Activated CD4-positive, alpha-beta T cell treated with anti-CD3 and anti-CD28 coated beads, Interleukin-10, Interleukin-2, amounts not matched to agents 100 ng/mL and 50 ng/mL, durations not matched to agents 16 hours and 8 hours (primary cell): ENCODE measurements at places on chromosomes 13 and 19.

DNA sequence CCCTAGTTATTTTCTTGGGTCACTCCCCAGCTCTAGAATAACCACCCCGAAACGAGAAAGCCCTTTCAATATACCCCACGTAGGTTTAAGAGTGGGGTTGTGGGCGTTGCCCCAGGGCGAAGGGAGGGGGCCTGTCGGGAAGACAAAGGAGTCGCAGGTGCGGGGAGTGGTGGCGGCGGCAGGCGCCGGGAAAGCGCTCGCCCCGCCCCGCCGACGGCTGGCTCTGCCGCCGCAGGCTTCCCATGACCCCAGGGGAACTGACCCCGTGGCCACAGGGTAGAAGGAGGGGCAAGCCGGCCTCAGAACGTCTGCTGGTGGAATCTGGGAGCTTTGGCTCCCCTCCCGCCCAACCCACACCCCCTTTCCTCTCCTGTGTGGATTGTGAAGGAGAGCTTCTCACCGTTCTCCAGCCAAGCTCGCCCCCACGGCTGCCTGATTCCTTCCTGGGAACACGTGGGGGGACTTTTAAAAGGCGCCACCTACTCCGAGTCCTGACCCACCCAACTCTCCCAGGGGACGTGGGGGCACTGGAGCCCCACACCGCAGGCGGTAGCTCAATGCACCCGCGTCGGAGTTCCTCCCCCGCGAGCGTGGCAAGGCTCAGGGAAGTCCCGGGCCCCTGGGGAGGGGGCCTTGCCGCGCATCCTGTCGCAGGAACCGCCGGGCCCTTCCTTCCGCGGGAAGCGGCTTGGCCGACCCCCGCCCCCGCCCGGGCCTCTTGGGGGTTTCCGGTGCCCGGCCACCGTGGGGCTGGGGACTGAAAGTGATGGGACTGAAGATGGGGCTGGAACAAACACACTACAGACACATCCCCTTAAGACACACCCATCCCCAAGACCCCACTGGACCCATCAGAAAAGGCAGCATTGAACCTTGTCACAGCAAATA, 5.5 kb downstream of the IER2 start:
- DNase-seq = peak; percentile 85

GRCh38 chr13:50123515-50123861, 108.2 kb downstream of the KCNRG start:
- no peak for DNase-seq

DNA sequence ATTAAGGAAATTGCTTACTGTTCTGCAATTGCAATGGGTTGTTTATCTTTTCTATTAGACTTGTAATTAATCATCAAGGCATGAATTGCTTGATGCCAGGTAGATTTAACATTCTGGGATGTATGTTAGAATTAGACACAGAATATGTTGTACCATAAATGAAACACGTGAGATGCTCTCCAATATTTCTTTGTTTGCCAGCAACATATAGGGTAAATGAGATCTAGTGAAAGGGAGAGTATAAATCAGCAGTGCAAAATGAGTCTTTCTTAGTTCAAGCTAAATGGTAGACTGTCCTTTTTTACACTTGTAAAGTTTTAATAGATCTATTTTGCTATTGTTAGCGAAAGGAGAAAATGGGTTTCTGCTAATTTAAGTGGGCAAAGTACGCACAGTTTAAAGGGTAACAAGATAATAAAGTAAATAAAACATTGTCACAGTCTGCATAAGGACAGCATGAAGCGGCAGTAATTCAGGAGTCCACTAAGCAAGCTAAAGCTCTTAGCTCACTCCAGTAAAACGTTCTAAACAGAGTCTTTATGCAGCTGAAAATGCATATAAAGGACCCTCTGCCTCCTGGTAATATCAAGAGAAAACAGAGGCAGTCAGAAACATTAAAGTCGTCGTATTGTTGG, 1137.1 kb downstream of the OLFM4 start:
- DNase-seq = no peak

DNA sequence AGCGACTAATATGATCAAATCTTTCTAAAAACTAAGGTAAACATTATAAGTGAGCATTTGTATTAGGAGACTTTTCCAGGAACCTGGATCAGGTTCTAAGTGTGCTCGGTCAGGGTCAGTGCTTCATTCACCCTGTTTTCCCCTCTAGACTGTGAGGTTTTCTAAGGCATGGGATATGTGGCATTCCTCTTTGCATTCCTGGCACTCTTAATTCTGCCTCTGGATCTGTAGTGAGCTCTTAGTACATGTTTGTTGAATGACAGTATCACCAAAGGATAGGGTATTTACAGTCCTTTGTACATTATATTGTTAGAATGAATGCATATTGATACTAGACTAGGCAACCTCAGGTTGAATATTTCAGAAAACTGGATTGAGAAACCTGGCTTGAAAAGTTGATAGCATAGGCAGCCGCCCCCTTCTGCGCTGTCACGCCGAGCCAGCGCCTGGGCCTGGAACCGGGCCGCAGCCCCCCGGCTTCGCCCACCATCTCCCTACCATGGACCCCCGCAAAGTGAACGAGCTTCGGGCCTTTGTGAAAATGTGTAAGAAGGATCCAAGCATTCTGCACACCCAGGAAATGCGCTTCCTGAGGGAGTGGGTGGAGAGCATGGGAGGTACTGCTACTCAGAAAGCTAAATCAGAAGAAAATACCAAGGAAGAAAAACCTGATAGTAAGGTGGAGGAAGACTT, 156.5 kb downstream of the KCNRG start:
- no peak for DNase-seq

DNA sequence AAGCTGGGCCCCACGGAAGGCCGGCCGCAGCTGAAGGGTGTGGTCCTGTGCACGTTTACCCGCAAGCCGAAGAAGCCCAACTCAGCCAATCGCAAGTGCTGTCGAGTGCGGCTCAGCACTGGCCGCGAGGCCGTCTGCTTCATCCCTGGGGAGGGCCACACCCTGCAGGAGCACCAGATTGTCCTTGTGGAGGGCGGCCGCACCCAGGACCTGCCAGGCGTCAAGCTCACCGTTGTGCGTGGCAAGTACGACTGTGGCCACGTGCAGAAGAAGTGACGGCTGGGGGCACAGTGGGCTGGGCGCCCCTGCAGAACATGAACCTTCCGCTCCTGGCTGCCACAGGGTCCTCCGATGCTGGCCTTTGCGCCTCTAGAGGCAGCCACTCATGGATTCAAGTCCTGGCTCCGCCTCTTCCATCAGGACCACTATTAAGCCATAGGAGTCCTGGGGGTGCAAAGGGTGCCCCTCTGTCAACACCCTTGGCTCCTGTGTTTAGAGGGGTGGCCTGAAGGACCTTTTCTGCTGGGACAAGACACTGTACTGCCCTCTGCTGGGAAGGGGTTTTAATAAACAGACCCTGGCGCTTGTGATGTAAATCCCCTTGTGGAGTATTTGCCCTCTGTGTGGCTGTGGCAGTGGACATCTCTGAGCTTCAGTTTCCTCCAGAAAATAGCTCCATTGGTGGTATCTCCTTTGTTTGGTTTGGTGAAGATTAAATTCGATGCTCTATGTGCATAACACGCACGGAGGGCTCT, 1.9 kb downstream of the MRPS12 start:
- peak; percentile 64 for DNase-seq

GRCh38 chr19:40139533-40140287, 49.0 kb upstream of the ZNF780A start:
- DNase-seq = peak; percentile 49

GRCh38 chr13:81874253-81874652, 1533.3 kb upstream of the SPRY2 start:
- DNase-seq = no peak

DNA sequence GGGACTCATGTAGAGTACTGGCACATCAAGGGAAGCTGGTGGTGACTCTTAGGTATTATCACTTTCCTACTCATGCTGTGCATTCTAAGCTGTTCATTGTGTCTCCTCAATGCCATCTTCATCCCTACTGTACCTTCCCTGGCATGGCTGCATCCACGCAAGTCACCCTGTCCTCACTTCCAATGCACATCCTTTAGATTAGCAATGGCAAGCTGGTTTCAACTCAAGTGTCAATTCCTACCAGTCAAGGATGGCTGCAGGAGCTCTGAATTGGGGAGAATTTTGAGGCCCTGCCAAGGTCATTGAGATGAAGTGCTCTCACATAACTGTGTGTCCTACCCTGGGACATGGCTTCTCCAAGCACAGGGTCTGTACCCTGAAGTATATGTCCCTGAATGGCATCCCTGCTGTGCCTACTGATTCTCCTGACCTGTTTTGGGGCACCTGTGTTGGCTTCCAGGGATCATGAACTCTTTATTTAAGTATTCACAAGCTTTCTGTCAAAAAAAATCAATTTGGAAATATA, 24.6 kb downstream of the COL4A1 start:
- DNase-seq = no peak

DNA sequence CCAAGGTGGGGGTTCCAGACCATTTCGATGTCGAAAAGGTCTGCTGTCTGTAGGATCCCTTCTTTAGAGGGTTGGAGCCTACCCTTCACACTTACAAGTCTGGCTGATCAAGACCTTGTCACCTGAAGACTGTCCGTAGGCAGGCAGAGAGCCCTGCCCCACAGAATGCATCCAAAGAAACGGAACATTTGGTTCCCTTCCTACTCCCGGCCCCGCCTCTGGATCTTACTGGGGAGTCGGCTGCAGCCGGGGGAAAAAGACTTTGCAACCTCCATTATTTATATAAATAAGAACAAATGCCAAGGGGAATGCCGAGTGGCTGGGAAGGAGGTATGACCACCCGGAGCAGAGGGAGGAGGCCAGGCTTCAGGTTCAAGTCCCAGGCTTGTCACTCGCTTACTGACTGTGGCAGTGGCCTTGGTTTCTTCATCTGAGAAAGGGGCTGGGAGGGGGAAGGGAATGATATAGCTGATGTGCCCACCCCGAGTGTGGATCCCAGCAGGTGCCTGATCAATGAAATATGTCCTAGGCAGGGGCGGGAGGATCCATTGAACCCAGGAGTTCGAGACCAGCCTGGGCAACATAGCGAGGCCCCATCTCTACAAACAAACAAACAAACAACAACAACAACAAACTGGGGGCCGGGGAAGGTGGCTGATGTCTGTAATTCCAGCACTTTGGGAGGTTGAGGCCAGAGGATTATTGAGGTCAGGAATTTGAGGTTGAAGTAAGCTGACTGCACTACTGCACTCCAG, 48.7 kb downstream of the RFX2 start:
- DNase-seq = no peak

DNA sequence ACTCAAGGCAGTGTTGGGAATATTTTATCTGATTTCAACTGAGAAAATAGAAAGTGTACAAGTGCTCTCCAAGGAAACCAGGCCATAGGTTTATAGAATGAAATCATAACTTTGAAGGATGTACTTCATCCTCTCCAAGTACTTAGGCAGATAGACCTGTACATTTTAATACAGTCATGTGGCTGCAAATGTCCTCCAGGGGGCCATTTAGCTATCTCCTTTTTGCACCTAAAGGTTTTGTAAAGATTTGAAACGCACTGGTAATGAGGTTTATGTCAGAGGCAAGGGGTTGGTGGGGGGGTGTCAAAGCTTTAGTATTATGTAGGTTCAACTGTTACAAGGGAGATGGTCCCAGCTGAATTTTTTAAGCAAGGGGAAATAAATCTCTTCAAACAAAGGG, 364.4 kb downstream of the DCT start:
- DNase-seq = no peak

GRCh38 chr19:42330241-42330711, 4.8 kb downstream of the MEGF8 start:
- DNase-seq = no peak

DNA sequence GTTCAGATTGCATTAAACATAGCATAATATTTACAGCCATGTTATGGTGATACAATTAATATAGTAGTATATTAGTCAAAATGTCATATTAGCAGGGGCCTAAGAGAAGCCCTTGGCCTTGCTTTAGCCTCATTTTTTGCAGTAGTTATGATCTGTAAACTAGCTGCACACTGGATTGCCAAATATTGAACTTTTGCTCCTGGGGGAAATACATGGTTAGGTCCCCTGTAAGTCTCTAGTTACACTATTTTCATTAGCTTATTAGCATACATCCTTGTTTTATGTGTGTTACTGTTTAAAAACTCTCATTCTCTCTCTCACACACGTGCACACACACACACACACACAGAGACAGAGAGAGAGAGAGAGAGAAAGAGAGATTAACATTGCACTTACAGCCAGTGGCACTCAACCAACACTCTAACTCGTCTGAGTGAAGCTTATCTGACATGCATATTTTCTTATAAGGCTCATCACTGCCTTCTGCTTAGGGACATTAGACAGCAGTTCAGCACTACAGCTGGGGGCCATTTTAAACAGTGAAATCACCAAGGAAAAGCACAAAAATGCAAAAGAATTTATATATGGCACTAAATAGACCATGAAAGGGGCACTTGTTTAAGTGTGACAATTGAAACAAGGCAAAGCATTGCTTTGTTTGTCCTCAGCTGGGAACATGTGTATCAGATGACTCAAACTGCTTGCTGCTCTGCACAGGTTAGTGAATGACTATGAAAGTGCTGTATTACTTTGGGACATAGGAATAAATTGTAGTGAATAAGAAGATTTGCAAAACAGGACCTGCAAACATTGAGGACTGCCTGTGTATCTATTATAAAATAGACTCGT, 278.7 kb downstream of the GPC6 start:
- DNase-seq = no peak

- DNase-seq = no peak
These were observed 7.6 kb downstream of the EHD2 start for GRCh38 chr19:47720669-47721422.

DNA sequence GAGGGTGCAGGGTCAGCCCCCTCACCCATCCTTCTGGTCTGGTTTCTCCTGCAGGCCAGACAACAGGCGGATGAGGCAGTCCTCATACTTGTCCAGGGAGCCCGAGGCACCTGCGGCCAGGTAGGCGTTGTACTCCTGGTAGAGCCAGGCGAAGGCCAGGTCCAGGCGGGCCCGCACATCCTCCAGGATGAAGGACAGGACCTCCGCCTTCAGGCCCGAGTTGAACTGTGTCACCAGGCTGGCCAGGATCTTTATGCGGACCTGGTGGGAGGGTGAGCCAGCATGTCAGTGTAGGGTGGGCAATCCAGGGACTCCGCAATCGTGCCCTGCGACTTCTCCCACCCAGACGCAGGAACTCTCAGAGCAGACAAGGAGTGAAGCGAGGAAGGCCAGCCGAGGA, 13.8 kb upstream of the RSPH6A start:
- DNase-seq = no peak

GRCh38 chr19:45772130-45772840, 3.2 kb upstream of the SIX5 start:
- DNase-seq = no peak

GRCh38 chr13:27037571-27037970, 134.0 kb downstream of the USP12 start:
- no peak for DNase-seq

DNA sequence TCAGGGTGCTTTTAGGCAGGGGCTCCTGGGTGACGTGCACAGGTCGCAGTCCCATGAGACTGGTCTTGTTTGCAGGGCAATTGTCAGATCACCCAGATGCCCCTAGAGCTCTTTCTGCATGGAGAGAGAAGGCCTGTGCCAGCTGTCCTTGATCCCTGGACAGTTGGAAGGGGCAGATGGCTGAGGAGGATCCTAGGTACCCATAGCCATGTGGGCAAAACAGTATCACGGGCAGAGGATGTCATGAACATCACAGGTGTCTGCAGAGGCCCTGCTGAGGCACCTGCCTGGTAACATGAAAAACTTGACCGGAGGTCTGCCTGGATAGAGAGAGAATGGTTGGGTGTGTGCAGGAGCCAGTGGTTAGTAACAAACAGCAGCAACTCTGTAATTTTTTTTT, 99.3 kb downstream of the ZNF536 start:
- no peak for DNase-seq

- DNase-seq = no peak
These were observed 71.2 kb downstream of the GADD45B start for GRCh38 chr19:2547033-2547680.
